ENCODE measurements at places on chromosomes 1 and 21.

- DNase-seq, result no peak
Observed at GRCh38 chr1:82388679-82389078, 587.9 kb downstream of the ADGRL2 start.

DNA sequence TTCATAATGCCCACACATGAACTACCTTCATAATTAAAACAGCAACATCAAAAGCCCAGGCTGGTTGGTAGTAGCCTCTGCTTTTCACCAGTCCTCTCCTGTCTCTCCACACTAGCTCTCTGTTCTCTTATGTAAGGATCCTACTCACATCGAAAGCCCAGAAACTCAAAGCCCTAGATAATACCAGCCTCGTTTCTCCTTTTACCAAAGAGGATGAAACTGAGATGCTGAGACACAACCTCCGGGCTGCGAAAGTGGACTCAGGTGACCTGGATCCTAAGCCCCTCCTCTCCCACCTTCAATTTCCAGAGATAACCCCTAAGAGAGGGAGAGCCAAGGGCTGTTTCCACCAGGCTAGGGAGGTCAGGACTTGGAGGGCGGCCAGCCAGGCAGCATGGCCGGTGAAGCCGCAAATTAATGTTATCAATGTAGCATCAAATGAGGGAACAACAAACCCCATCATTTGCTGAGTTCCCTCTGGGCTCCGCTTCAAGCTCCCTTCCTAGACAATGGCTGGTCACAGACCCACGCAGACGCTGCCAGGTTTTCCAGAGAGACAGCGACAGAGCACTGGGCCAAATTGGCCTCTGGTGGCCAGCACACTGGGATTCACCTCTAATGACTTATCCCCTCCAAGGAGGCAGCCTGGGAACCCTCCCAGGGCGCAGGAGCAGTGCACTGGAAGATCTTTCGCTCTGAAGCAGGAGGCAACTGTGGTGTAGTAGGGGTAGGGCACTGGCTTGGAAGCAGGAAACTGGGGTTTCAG, 20.7 kb upstream of the STMN1 start:
- no peak for DNase-seq

DNA sequence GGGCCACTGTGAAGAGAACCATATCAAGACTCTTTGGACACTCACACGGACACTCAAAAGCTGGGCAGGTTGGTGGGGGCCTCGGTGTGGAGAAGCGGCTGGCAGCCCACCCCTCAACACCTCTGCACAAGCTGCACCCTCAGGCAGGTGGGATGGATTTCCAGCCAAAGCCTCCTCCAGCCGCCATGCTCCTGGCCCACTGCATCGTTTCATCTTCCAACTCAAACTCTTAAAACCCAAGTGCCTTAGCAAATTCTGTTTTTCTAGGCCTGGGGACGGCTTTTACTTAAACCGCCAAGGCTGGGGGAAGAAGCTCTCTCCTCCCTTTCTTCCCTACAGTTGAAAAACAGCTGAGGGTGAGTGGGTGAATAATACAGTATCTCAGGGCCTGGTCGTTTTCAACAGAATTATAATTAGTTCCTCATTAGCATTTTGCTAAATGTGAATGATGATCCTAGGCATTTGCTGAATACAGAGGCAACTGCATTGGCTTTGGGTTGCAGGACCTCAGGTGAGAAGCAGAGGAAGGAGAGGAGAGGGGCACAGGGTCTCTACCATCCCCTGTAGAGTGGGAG, 36.3 kb upstream of the TDRD10 start:
- DNase-seq, result no peak

GRCh38 chr1:26028490-26028980, 7.0 kb downstream of the EXTL1 start:
- DNase-seq, result no peak

GRCh38 chr1:3000671-3001470, 20.4 kb upstream of the ACTRT2 start:
- DNase-seq, result peak; percentile 60

GRCh38 chr1:18714404-18715175, 83.9 kb downstream of the PAX7 start:
- DNase-seq, result no peak

DNA sequence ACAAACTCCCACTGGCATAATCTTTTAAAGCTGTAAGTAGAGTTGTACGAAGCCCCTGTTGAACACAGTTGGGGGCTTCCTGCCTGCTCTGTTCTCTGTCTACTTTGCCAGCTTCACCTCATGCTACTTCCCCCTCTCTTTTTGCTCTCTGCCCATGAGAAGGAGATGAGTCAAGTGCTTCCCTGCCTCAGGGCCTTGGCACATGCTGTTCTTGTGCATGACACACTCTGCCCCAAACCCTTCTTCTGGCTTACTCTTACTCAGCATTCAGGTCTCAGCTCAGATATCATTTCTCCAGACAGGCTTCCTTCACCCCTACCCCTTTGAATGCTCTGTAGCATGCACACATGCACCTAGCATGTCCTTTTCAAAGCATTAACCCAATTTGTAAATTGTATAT, 208.8 kb downstream of the FOXD2 start:
- DNase-seq, result no peak

- DNase-seq, result no peak
Observed at GRCh38 chr1:204751480-204751879, 65.9 kb upstream of the LRRN2 start.
